NCI-H526 treated with DMSO at 0.1 percent for 48 hours (cell line): ENCODE measurements at places on chromosomes 2 and 18.
A peak's percentile ranks its signal among the peaks of the same experiment; 100 is the strongest.

- DNase-seq, result peak; percentile 52
Observed at GRCh38 chr2:30072250-30072842, 74.5 kb upstream of the YPEL5 start.

GRCh38 chr2:149143734-149144133, 105.2 kb downstream of the LYPD6B start:
- DNase-seq, result no peak

GRCh38 chr18:811182-811891, 705 bp downstream of the YES1 start:
- no peak for DNase-seq

DNA sequence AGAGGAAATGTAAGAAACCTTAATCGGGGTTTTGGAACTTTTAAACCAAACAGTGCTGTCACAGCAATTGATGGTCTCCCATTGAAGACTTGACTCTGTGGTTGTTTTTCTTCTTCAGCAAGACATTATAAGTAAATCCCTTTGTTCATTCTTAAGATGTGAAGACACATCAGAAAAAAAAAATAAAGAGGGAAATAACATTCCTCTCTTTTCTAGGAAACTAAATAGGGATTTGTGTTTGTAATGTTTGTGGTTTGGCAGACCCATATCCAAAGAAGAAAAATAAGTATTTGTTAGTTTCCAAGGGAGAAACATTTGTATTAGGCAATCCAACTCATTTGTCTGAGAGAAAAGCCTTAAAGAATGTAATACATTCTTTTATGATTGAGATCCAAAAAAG, 359.9 kb downstream of the DSC3 start:
- DNase-seq, result no peak

DNA sequence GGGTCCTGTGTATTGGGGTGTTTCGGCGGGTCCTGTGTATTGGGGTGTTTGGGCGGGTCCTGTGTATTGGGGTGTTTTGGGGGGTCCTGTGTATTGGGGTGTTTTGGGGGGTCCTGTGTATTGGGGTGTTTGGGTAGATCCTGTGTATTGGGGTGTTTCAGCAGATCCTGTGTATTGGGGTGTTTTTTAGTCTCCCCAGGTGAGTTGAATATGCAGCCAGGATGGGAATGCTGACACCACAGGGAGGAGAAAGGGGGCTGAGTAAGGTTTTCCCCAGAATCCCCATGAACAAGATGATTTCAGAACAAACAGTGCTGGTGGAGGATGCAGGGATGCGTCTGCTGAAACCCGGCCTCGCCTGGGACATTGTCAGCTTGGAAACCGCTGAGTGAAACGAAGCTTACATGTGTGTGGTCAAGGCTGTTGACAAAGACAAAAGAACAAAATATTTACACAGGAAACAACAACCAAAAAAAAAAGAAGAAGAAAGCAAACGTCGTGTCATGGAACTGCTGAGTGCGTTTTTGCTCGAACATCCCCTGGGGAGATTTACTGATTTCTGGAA, 88.5 kb upstream of the ODC1 start:
- no peak for DNase-seq

DNA sequence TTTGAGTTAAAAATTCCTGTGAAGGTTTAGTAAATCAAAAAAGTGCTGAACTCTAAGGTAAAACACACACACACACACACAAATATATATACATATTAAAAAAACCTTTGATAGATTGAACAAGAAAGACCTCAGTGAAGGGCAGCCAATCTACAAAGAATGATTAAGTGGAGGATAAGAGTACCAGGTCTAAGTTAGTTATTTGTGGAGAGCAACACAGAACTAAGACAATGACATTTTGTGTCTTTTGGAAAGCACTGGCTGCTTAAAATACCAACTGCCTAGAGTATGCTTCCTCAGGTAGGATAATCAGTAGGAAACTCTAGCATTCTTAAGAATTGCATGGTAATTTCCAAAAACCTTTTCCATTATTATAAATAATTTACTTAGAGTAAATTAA, 481.4 kb upstream of the SYT4 start:
- DNase-seq, result no peak

GRCh38 chr2:191051825-191052778, 38.1 kb upstream of the STAT1 start:
- peak; percentile 48 for DNase-seq

DNA sequence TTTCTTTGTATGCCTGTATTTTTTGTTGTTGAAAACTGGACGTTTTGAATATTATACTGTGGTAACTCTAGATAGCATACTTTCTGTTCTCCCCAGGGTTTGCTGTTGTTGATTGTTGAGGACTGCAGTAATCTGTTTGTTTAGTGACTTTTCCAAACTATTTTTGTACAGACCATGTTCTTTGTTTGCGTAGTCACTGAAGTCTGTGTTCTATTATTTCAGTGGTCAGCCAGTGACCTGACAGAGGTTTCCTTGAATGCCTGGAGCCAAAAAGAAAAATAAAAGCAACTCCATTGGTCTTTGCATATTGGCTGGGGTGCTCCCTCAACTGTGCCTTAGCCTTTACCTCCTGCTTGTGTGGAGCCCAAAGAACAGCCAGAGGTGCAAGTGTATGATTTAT, 42.7 kb upstream of the PHLPP1 start:
- DNase-seq, result no peak

DNA sequence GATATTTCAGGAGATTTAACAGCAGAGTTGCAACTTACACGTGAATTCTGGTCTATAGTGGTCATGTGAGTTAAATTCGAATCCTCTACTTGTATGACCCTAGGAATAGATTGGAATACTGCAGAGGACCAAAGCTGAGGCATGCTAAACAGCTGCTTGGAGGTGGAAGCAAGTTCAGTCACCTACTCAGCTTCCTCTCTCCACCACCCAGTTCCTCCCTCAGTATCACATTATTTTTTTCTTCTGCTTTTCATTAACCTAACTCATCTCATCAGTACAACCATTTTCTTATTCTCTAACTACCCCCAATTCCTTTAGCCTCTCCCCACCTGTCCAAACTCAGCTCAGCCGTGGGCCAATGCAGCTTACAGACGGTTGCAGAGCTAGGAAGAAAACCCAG, 385.5 kb downstream of the SETBP1 start:
- DNase-seq, result no peak

- no peak for DNase-seq
Observed at GRCh38 chr2:237833546-237833945, 25.9 kb upstream of the RAMP1 start.

DNA sequence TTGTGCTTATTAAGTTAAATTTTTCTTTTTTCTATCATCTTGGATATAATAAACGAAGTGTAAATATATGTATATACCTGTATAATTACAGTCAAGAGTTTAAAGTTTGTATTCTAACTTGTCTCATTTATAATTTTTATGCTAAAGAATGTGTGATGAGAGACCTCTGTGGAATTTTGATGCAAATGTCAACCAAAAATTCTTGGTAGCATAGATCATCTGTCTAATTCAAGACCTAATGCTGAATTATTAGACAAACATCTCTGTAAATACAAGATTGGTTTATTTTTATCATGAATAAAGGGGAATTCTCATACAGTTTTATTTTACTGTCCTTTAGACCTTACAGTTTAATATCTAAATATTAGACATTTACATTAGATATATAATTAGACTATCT, 149.2 kb upstream of the VWC2L start:
- DNase-seq, result no peak

GRCh38 chr2:235575904-235576303, 82.1 kb downstream of the AGAP1 start:
- no peak for DNase-seq

DNA sequence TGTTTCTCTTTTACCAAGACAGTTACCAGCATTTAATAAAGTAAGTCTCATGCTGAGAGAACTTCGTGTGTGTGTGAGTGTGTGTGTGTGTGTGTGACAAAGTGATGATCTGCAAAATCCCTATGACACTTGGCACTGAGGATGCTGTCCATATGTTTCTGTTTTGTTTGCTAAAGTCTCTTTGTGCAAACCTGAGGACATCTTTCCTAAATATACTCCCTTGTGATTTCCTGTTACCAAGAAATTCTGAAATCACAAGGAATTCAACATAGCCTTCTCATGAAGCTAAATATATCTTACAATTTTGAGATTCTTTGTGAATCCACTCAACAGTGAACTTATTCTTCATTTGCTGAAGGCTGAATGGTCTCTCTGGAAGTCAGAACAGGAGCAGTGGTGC, 1359.7 kb upstream of the NRXN1 start:
- no peak for DNase-seq

- no peak for DNase-seq
Observed at GRCh38 chr2:32849456-32850194, 97.1 kb upstream of the LTBP1 start.

- no peak for DNase-seq
Observed at GRCh38 chr2:121147766-121148165, 137.2 kb downstream of the TFCP2L1 start.

GRCh38 chr2:15941481-15941850, 1.1 kb downstream of the MYCN start:
- DNase-seq, result peak; percentile 100

- DNase-seq, result no peak
Observed at GRCh38 chr2:238787501-238787900, 60.4 kb upstream of the TWIST2 start.

- DNase-seq, result peak; percentile 85
Observed at GRCh38 chr2:241417626-241418025, 61.5 kb downstream of the FARP2 start.

- DNase-seq, result no peak
Observed at GRCh38 chr18:68954738-68955137, 156.9 kb downstream of the CCDC102B start.

- DNase-seq, result no peak
Observed at GRCh38 chr2:71210292-71210691, 16.6 kb downstream of the PAIP2B start.

GRCh38 chr2:36452260-36452659, 96.7 kb downstream of the CRIM1 start:
- DNase-seq, result no peak

DNA sequence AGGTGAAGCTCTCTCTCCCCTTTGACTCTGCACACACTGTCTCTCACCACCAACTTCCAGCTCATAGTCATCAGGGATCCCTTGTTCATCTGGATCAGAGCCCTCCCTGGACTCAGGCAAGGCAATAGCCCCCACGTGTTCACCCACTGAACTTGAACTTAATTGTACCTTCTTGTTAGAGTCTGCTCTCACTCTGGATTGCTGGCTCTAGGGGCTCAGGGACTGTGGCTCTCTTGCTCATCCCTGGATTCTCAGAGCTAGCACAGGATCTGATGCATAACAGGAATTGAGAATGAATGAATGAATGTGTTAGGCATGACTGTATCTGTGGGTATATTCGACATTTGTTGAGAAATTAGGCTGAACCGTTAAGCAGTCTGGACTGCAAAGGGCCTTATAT, 16.7 kb upstream of the ASAP2 start:
- DNase-seq, result no peak

GRCh38 chr2:29910960-29911359, 10.4 kb downstream of the ALK start:
- DNase-seq, result no peak

GRCh38 chr2:192634557-192634956, 439.8 kb upstream of the TMEFF2 start:
- DNase-seq, result no peak

DNA sequence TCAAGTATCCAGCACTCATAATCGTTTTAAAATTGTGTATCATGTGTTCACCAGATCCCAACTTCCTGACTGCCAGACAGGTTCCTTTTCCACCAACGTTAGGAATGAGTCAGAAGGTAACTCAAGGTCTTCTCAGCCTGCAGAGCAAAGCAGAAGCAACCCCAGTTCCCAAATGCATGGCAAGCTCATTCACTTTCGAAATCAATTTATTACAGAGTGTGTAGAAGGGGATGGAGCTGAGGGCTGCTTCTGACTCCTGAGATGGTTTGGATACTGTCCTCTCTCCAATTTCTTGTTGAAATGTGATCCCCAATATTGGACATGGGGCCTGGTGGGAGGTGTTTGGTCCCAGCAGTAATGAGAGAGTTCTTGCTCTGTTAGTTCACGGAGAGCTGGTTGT, 114.5 kb downstream of the PIEZO2 start:
- DNase-seq, result no peak

DNA sequence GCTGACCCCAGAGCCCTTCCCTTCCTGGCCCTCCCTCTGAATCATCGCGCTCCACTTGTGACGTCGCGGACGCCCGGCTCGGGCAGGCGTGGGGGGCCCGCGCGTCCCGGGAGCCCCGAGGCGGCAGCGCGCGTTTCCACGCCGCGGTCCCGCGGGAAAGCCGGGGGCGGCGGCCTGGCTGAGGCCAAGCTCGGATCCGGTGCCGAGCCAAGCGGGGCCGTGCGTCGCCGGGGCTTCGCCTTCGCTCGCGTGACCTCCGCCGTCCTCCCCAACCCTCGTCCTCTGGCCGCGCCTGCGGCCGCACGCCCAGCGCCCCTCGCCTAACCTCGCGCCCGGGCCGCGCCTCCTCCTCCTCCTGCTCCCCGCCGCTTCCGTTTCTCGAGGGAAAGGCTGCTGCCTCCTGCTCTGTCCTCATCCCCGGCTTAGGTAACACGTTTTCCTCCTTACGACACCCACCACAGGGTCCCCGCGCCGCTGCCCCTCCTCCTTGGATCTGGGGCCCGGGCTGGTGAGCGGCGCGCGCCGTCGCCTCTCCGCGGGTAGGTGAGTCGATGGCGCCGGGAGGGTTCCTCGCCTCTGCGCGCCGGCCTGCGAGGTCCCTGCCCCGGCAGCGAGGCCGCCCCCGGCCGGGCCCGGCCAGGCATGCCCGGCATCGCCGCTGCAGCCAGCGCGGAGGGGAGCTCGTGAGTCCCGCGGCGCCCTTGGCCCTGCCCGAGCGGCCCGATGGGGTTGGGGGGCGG, at the start of gene INPP1:
Gene INPP1, plus strand, starts transcription at position 54 of the 740 bp plus-strand sequence. CDS start 16,514 bp downstream, outside the sequence.
- DNase-seq, result peak; percentile 76

- DNase-seq, result no peak
Observed at GRCh38 chr2:147375073-147375472, 469.8 kb upstream of the ACVR2A start.

DNA sequence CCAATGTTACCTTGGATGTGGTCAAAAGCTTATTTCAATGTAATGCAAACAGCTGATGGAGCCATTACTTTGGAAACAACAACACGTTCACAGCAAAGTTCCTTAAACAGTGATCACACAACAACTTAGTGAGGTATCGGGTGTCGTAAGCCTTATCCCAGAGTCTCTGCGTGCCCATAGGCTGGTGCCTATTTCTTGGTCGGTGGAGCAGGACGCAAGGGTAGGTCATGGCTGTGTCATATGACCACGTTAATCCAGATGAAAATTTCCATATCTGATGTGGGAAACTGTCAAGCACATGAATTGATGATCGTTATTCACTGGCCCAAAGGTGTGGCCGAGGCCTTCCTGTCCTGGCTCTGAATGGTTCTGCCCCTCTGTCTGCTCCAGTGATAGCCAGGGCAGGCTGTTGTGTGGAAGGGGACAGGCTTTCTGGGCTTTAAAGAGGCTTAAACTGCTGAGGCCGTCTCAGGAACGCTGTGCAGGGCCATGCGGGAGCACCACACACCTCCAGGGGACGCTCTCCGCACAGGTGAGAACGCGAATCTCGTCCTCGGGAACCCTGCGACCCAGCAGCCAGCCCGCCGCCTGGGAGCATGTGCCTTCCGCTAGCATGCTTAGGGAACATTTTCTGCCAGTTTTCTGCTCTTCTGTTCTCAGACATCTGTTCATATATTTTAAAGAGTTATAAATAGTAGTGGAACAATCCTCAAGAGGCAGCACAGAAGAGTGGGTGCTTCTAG, 90.6 kb downstream of the KCTD1 start:
- peak; percentile 42 for DNase-seq
